ENCODE measurements at places on chromosomes 16 and 17.

GRCh38 chr16:4064950-4065352 is 51.3 kb downstream of the ADCY9 start:
- no peak for DNase-seq

GRCh38 chr16:51180719-51181502 is 29.8 kb upstream of the SALL1 start:
- DNase-seq = no peak

DNA sequence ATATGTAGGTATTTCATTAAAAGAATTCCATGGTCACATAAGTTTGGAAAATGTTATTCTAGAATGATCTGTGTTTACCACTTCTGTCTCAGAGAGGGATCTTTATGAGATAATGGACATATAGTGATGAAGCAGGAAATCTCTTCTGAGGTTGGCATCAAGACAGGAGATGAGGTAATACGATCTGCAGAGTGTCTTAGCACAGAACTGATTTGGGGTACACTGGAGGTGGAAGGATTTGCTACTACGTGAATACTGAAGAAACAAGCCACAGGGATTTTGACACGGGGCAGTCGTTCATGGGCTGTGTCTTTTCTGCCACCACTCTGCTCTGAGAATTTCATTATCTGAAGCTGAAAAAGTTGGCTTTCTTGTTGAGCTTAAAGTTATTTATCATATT is 5.5 kb downstream of the CBFB start:
- no peak for DNase-seq

- DNase-seq = no peak
These were observed 71.9 kb upstream of the SEC14L1 start for GRCh38 chr17:77068915-77069314.

GRCh38 chr17:72193391-72194106 is 72.7 kb downstream of the SOX9 start:
- no peak for DNase-seq

Measured in D721Med (cell line).